ENCODE measurements at places on chromosomes 11 and 22. TPM values are rescaled to one million over a fixed set of nuclear protein-coding genes. Genes with fewer than 3 reads are reported as not detected.

GRCh38 chr11:41954034-41954433, 494.6 kb upstream of the LRRC4C start:
- DNase-seq: no peak

GRCh38 chr11:8997451-8997850, 6.3 kb downstream of the NRIP3 start:
- no peak for DNase-seq

DNA sequence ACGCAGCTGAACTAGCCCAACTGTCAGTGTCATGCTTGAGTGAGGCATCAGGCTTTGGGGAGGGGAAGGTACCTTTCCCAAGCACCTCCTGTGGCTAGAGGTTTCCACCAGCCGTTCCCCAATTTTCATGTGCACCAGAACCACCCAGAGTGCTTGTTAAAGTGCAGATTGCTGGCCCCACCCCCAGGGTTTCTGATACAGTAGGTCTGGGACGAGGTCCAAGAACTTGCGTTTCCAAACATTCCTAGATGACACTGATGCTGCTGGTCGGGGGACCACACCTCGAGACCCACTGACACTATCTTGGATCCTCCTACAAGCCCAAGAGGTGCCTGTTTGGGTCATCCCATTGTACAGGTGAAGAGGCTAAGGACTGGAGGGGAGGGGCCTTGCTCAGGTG, 59.8 kb downstream of the PDE2A start:
- DNase-seq: no peak

GRCh38 chr11:32121012-32121411, 30.1 kb downstream of the RCN1 start:
- DNase-seq: no peak

DNA sequence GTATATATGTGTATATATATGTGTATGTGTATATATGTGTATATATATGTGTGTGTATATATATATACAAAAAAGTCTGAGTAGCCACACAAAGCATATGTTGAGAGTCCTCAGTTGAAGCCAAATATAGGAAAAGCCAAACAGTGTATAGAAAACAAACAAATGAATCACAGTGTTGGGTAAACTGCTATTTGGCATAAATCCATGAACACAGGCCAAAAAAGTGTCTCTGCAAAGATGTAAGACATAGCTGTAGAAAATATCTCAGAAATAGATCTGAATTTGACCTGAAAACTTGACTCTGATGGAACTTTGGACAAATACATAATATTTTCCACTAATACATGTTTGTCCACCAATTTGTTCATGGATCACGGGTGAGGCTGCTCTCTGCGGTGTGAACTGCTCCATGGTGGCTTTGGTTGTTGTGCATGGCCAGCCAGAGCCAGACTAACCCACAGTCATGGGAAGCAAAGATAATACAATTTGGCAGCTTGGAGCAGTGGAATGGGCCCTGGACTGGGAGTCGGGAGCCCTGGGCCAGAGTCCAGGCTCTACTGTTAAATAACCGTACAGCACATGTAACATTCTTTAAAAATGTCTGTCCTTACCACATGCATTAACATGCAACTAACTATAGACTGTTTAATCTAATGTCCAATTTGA, 76.9 kb upstream of the EED start:
- DNase-seq: no peak

DNA sequence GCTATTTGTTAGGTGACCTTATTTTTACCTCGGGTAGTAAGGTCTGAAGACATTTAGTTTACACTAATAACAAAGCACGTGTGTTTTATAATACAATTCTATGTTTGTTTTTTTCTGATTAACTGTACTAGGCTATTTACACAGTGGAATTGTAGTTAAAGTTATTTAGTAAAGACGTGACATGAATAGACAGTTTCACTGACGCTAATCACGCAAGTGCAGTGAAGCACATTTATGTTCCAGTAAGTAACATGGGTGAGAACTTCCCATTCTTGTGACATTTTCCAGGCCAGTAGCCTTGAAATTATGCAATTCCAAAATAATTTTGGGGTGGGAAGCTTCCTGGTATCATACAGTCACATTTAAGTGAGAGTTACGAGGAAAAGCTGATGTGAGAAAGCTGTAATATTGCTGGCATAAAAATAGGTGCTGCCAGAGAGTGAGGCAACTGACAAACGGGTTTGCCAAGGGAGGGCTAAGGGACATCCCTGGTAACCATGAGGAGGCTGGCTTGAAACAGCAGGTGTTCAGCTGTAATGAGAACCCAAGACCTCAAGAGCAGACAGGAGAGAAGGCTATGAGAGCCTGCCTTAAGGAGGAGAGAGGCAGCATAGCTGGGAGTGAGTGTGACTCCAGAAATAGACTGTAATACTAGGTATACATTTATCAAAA, 378.8 kb downstream of the DCDC1 start:
- DNase-seq: no peak

GRCh38 chr11:20719821-20720220, 50.4 kb downstream of the NELL1 start:
- no peak for DNase-seq

GRCh38 chr22:22360014-22360413, 115.4 kb downstream of the VPREB1 start:
- no peak for DNase-seq

DNA sequence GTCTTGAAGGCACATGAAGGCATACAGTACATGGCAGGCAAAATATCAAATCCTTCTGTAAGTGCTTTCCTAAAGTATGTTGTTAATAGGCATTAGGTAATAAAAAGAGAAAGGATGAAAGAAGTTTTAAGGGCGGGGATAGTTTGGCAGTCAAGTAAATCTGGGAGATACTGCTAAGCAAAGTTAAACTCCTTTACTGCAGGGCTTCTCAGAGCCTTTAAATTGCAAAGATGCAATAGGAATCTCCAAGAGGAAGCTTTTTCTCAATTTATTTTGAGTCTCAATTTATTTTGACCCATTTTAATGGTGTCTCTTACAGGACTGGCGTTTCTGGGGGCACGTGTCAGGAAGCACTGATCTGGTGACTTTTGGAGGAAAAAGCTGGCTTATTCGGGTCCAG, 12.8 kb upstream of the PHF21A start:
- no peak for DNase-seq

GRCh38 chr11:83655976-83656375, 369.8 kb upstream of the CCDC90B start:
- no peak for DNase-seq

DNA sequence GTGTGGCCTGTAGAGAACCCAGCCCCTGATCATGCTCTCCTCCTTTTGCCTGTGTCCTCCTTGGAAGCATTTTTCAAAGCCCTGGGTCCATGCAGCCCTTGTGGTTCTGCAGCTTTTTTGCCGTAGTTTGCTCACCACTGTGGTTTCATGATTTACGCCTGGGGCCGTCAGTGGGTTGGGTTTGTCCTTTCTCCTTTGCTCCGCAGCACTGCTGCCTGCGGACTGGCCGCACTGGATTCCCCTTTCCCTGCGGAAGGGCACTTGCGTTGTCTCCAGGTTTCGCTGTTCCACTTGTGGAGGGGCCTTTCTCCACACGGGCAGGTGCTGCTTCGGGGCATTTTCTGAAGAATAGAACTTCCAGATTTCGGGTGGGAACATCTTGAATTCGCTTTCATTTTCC, 1260.9 kb downstream of the BRD1 start:
- DNase-seq: no peak

GRCh38 chr11:64877390-64878222, 815 bp downstream of the EHD1 start:
- no peak for DNase-seq

- no peak for DNase-seq
Measured at GRCh38 chr11:31763296-31763695, 47.8 kb downstream of the PAX6 start.

- DNase-seq: no peak
Measured at GRCh38 chr22:17775781-17776465, 1.7 kb upstream of the BID start.

DNA sequence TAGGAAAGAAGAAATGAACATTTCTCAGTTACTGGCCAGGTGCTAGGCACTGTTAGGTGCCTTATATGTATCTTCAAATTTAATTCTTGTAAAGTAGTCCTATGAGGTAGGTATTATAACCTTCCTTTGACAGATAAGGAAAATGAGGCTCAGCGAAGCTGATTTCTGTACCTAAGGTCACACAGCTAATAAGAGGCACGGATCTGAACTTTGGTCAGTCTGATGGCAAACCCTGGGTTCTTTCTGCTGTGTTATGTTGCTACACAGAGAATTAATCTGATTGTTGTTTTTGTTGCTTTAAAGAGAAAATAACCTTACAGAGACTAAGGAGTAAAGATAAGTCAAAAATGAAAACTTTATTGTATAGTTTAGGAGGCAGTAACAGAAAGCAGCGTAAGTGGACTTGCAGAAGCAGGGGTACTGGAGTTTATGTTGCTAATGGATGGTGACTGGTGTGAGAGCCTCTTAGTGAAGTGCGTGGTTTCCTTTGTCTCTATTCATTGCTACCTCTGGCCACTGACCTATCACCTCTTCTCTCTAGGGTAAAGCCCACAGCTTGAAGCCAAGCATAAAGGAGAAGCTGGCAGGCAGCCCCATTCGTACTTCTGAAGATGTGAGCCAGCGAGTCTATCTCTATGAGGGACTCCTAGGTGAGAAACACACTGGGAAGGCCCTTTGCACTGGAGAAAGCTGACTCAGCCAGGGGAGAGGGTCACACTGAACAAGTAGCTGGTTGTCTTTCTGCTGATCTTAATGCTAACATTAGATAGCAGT, 38.3 kb downstream of the MADD start:
- no peak for DNase-seq

GRCh38 chr11:17933708-17934107, 79.1 kb downstream of the SERGEF start:
- DNase-seq: no peak

- DNase-seq: no peak
Measured at GRCh38 chr11:125085301-125086081, 22.4 kb downstream of the SLC37A2 start.

GRCh38 chr11:107898270-107898669, 30.0 kb upstream of the RAB39A start:
- DNase-seq: peak; percentile 24

- no peak for DNase-seq
Measured at GRCh38 chr22:49979587-49980264, 19.2 kb downstream of the PIM3 start.

DNA sequence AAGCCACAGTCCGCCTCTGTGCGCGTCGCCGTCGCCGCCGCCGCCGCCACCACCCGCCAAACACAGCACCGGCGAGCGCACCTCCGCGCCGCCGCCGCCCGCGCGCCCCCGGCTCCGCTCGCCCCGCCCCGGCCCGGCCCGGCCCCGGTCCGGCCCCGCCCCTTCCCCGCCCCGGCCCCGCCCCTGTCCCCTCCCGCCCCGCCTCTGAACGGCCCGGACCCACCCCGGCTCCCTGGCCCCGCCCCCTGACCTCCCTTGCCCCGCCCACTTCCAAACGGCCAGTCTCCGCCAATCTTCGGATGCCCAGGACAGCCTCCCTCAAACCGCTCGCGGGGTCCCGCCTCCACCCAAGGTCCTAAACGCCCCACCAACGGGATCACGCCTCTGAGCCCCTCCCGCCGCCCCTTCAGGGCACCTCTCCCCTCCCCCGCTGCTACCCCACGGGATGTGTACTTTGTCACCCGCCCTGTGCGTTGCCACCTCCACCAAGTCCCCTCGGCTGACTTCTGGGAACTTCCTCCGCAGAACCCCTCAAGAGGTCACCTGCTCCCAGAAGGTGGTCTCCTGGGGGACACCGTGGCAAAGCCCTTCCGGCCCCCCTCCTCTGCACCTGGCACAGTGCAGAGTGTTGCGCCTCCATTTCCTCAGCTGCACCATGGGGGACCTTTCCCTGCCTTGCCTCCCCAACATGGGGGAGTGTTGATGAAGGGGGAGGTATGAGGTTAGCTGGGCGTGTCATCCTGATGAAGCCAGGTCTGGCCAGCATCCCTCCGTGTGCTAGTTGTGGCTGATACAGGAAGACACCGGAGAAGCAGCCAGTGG, at the start of gene KIAA0930:
Gene KIAA0930, minus strand, starts transcription at position 85 of the 822 bp plus-strand sequence. CDS start 191 bp downstream, outside the sequence.
- DNase-seq: no peak

GRCh38 chr11:129248618-129249017, 56.5 kb upstream of the ARHGAP32 start:
- no peak for DNase-seq

DNA sequence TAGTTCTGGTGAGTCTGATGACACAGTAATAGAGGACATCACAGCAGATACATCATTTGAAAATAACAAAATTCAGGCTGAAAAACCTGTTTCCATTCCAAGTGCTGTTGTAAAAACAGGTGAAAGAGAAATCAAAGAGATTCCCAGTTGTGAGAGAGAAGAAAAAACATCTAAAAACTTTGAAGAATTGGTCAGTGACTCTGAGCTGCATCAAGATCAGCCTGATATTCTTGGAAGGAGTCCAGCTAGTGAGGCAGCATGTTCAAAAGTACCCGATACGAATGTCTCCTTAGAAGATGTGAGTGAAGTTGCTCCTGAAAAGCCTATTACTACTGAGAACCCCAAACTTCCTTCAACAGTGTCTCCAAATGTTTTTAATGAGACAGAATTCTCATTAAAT, 38.7 kb downstream of the RTN3 start:
- no peak for DNase-seq

DNA sequence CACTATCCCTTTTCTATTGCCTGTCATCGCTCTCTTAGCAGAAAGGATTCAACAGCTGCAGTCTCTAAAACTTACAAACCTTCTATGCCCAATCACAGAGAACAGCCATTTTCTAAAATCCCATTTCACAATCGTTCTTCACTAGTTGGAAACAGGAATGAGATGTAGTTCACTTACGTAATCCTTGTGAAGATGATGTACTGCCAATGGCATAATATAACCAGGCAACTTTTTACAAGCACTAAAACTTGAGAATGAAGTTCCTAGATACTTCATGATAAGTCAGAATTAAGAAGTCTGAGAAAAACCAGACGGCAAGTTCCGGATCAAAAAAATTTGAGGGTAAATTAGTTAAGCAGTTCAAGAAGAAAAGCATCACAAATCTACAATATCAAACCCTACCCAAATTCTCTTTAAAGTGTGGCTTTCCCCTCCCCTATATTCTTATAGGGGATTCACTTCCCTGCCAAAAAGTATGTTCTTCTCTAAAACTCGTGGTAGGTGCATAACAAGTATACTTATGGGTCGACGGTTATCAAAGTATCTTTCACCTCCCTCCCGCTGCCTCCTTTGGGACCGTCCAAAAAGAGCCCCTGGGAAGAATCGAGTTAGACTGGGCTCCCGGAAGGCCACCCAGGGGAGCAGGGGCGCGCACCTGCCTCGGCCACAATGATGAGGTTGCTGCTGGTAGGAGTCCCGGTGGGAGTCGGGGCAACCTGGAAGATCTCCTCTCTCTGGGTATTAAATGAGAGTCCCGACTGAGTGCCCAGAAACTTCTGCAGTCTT, 666 bp downstream of the MSANTD4 start:
- DNase-seq: no peak

CELF1 gene
- total RNA-seq: 106 TPM

PLAAT4 gene
- 9.9 TPM for total RNA-seq

H19 gene
- 1.1 TPM for total RNA-seq

CALCA gene
- total RNA-seq: not detected

CLDN5 gene
- total RNA-seq: not detected

SPON1 gene
- 0.19 TPM for total RNA-seq

OR52I1 gene
- not detected for total RNA-seq

OR52I2 gene
- not detected for total RNA-seq

ZNF280B gene
- total RNA-seq: 1.1 TPM

SCN2B gene
- not detected for total RNA-seq

TRIM49 gene
- total RNA-seq: not detected

MTA2 gene
- total RNA-seq: 189 TPM

OR52N4 gene
- 0.37 TPM for total RNA-seq

SCGB2A2 gene
- total RNA-seq: not detected

PTGDR2 gene
- 0.13 TPM for total RNA-seq

C11orf42 gene
- not detected for total RNA-seq

TMEM126A gene
- total RNA-seq: 41.5 TPM

OR8A1 gene
- not detected for total RNA-seq

NEFH gene
- 0.13 TPM for total RNA-seq

MMP8 gene
- not detected for total RNA-seq

TPH1 gene
- 0.23 TPM for total RNA-seq

Measured in GM12878 (cell line).